RWPE1 (cell line): ENCODE measurements at places on chromosomes 2 and 18.

- DNase-seq, result no peak
Measured at GRCh38 chr18:57931038-57931437, 113.0 kb upstream of the NEDD4L start.

GRCh38 chr2:38523728-38524437 lies 78.8 kb downstream of the HNRNPLL start:
- no peak for DNase-seq

- DNase-seq, result no peak
Measured at GRCh38 chr2:235140801-235141081, 188.9 kb downstream of the SH3BP4 start.

GRCh38 chr2:149050188-149050587 lies 11.7 kb downstream of the LYPD6B start:
- no peak for DNase-seq
